GF-D8 (cell line): ENCODE measurements at places on chromosomes 4 and X.

GRCh38 chr4:175762582-175762981 is 49.5 kb downstream of the GPM6A start:
- DNase-seq = no peak

- no peak for DNase-seq
These were observed 40.0 kb downstream of the CRLF2 start for GRCh38 chrX:1172496-1172895.

- no peak for DNase-seq
These were observed 252.7 kb upstream of the KCNIP4 start for GRCh38 chr4:22201256-22201655.

- DNase-seq = no peak
These were observed 249.5 kb downstream of the BCOR start for GRCh38 chrX:39848243-39848642.

GRCh38 chr4:113502476-113502875 is 259.1 kb downstream of the CAMK2D start:
- DNase-seq = no peak

GRCh38 chr4:188864741-188865140 is 725.5 kb downstream of the TRIML1 start:
- no peak for DNase-seq

DNA sequence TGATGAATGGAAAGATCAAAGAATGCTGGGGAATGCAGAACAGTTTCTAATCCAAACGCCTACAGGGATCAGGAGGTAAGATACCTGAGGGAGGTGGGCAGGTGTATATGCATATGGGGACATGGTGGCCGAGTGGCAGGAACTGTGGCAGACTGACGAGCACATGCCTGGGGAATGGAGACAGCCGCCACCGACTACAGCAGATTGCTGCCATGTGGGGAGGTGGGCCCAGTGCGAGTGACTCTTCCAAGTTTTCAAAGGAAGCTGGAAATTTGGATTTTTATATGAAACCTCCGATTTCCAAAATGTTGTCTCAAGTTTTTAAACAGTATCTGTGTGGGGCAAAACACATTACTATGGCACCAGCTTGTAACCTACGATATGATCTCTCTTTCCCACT is 9.9 kb downstream of the ZNF827 start:
- DNase-seq = no peak

GRCh38 chr4:77308843-77309242 is 151.8 kb downstream of the CCNG2 start:
- DNase-seq = no peak

GRCh38 chr4:181443021-181443420 is 800.2 kb upstream of the TENM3 start:
- no peak for DNase-seq

DNA sequence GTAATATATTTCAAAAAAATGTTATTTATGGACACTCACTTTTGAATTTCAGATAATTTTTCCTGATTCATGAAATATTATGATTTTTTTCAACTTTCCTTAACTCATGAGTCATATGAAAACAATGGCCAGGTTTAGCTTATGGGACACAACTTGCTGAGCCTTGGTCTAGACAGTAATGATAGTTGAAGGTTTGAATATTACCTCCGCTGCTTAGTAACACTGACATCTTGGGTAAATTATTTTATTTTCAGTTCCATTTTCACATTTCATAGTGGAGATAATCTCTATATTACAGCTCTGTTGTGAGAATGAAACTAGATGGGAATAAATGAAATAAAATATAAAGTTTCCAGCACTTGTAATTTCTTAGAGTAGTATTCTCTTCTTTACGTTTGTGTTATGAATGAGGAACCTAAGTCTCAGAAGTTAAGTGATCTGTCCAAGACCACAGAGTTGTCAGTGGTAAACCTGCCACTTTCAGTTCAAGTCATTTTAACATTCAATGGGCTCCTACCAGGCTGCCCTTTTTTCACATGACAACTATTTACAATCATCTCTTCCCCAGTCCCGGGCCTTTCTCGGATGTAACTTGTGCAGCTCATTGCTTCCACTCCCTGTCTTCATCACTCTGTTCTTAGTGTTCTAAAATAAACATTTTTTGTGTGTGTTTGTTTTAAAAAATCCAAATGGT is 46.8 kb upstream of the GC start:
- DNase-seq = no peak

- DNase-seq = no peak
These were observed 67.8 kb upstream of the ATP6AP2 start for GRCh38 chrX:40513012-40513411.

GRCh38 chrX:45712067-45712466 is 511.4 kb upstream of the DIPK2B start:
- no peak for DNase-seq

DNA sequence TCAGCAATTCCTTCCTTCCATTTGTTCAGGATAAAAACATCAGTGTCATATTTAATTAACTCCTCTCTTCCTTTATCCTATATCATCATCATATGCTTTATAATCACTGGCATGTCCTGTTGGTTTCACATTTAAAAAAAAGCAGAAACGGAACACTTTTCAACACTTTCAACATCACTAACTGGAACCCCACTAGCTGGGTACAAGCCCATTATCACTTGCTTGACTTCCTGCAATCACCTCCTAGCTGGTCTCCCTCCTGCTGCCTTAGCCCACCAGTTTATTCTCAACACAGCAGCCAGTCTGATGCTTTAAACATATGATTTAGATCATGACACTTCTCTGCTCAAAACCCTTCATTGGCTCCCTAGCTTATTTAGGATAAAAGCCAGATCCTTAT is 116.4 kb upstream of the LSM6 start:
- DNase-seq = no peak

DNA sequence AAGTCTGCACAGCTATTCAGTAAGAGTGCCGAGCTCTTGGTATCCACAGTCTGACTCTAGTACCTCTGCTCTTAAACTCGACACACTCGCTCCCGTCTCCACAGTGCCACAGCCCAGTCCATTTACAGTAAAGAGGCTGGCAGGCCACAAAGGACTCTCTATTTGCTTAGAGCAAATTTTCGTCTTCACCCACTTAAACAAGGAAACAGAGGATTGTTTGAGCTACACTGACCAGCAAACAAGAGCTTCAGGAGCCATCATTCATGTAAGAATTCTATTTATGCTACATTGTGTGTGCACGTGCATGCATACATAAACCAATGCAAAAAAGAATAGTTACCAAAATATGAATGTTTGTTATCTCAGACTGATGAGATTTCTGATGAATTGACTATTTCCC is 290.2 kb downstream of the USP46 start:
- DNase-seq = no peak

DNA sequence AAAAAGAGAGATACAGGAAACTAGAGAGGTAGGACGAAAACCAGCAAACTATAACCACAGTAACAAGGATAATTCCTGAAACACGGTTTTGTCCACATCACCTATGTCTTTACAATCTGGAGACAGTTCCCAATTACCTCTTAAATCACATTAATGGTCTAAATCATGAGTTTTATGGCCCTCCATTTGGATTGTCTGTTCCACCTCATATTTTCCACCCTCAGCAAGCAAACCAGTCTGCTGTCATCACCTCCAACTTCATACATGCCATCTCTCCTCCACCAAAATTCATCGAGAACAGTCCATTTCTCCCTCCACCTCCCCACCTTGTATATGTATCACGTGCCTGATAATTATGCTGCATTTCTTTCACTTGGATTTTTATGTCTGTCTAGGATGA is 107.3 kb downstream of the SH3RF1 start:
- no peak for DNase-seq

- DNase-seq = no peak
These were observed 12.2 kb upstream of the ODAM start for GRCh38 chr4:70183168-70183939.

GRCh38 chrX:100720301-100720700 is 11.6 kb downstream of the SYTL4 start:
- DNase-seq = no peak

DNA sequence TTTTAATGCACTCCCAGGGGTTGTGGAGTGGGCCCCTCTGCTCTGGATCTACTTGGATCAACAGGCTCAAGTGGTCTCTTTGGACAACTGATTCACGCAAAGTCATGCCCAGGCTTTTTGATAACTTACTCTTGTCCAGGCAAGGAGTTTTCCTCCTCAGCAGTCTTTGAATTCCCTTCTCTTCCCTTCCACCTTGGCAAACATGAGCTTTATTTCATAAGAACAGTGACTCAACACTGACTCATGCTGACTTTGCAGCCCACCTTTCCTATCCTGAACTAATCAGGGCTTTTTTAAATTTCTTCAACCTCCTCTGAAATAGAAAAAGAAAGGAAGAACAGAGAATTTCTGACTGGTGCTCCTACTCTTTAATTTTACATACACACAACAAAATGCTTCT is 132.1 kb upstream of the LDB2 start:
- no peak for DNase-seq

DNA sequence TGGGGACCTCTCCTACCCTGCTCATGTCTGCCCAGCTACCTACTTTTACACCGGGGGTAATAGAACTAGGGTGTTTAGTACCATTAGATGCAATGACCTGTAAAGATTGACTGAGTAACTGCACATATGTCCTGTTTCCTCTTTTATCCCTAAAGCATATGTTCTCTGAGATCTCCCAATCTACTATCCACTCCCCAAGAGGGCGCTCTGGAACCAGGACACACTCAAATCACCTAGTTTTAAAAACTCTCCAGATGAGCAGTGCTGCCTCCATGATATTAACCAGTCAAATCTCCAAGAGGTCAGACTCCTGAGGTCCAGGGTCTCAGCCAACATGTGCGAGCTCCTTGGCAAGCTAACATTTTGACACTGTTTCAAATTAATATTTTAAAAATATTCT is 87.0 kb upstream of the TSPAN5 start:
- no peak for DNase-seq

- DNase-seq = no peak
These were observed 152.2 kb downstream of the NHS start for GRCh38 chrX:17527135-17527701.

- DNase-seq = no peak
These were observed 38.9 kb upstream of the MAP9 start for GRCh38 chr4:155415662-155416061.

GRCh38 chrX:53073115-53073586 is 9.0 kb upstream of the TSPYL2 start:
- DNase-seq = no peak

DNA sequence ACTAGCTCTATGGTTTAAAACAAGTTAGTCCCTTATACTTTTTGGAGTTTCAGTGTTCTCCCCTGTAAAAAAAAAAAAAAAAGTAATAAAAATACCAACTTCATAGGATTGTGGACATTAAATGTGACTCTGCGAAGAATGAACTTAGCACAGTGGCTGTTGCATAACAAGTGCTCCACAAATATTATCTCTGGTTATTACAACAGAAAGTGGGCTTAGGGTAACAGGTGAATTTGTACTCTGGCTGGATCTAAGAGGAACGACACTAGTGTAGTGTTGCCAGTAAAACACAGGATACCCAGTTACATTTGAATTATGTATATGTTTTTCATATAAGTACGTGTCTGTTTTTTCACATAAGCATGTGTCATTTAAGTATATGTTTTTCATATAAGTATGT is 360.3 kb upstream of the CXorf51B start:
- no peak for DNase-seq

- no peak for DNase-seq
These were observed 9.1 kb downstream of the QDPR start for GRCh38 chr4:17502756-17503155.

DNA sequence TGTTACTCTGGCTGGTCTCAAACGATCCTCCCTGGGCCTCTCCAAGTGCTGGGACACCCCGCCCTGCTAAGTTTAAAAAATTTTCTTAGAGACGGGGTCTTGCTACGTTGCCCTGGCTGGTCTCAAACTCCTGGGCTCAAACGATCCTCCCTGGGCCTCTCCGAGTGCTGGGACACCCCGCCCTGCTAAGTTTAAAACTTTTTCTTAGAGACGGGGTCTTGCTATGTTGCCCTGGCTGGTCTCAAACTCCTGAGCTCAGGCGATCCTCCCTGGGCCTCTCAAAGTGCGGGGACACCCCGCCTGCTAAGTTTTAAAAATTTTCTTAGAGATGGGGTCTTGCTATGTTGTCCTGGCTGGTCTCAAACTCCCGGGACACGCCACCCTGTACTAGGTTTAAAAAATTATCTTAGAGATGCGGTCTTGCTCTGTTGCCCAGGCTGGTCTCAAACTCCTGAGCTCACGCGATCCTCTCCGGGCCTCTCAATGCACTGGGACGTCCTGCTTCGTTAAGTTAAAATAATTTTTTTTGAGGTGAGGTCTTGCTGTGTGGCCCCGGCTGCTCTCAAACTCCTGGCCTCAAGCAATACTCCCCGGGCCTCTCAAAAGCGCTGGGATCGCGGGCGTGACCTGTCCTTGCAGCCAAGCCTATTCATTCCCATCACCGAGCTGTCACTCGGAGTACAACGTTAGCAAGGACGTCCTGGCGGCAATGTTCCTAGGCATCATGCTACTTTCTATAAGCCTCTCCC is 1.1 kb downstream of the SLC25A6 start:
- DNase-seq = no peak

DNA sequence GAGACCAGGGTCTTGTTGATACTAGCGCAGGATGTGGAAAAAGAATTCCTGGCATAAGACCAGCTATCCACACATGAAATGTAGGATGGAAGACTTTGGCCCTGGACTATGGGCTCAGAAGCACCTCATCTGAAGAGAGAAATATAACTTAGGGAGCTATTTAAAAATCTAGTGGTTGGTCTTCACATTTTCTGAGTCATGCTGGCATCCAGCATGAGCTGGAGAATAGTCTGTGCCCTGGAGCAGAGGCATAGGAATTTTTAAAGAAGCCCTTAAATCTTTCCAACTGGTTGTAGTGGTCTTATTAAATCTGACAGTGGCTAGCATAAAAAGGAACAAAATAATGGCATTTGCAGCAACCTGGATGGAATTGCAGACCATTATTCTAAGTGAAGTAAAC is 86.3 kb downstream of the SMARCA5 start:
- DNase-seq = no peak
